ENCODE measurements at places on chromosomes 11 and 22. TPM values are rescaled to one million over a fixed set of nuclear protein-coding genes. Genes with fewer than 3 reads are reported as not detected.

C22orf31 gene
- not detected for total RNA-seq

DNA sequence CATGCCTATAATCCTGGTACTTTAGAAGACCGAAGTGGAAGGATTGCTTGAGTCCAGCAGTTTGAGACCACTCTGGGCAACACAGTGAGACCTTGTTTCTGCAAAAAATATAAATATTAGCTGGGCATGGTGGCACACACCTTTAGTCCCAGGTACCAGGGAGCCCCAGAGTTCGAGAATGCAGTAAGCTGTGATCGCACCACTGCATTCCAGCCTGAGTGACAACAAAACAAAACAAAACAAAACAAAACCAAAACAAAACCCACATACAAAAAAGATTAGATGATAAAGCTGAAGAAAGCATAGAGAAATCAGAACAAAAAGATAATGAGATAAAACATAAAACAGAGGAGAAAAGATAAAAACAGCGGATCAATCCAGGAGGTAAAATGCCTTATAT, 62.1 kb downstream of the TCF20 start:
- no peak for DNase-seq
- H3K4me1 ChIP-seq: peaks cover 29% of the 10 kb centered on the region
- no peak overlapping the region for H3K27ac ChIP-seq
- peaks cover 76% of the 10 kb centered on the region for H3K36me3 ChIP-seq
- no peaks in the 10 kb centered on the region for H3K27me3 ChIP-seq
- no peak overlapping the region for H3K4me3 ChIP-seq

DNA sequence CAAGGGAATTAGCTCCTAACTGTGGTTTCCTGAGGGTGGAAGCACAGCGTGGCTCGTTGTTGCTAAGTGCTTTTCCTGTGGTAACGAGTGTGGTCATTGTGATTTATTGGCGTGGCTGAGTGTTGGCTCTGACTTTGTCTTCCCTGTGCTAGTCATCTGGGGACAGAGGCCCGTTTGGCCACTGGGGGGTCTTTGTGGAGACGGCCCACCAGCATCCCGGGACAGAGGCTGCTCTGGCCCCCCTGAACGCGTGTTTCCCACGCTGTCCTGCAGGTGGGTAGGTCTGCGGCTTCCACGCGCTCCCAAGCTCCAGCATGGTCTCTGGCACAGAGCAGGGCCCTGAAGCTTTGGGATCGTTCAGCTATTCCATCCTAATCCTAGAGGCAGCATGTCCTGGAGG, 1040.0 kb downstream of the TBC1D22A start:
- no peaks in the 10 kb centered on the region for H3K36me3 ChIP-seq
- H3K4me1 ChIP-seq: no peaks in the 10 kb centered on the region
- no peak overlapping the region for H3K4me3 ChIP-seq
- DNase-seq: peak; percentile 42
- H3K27ac ChIP-seq: no peak overlapping the region
- no peaks in the 10 kb centered on the region for H3K27me3 ChIP-seq

DNA sequence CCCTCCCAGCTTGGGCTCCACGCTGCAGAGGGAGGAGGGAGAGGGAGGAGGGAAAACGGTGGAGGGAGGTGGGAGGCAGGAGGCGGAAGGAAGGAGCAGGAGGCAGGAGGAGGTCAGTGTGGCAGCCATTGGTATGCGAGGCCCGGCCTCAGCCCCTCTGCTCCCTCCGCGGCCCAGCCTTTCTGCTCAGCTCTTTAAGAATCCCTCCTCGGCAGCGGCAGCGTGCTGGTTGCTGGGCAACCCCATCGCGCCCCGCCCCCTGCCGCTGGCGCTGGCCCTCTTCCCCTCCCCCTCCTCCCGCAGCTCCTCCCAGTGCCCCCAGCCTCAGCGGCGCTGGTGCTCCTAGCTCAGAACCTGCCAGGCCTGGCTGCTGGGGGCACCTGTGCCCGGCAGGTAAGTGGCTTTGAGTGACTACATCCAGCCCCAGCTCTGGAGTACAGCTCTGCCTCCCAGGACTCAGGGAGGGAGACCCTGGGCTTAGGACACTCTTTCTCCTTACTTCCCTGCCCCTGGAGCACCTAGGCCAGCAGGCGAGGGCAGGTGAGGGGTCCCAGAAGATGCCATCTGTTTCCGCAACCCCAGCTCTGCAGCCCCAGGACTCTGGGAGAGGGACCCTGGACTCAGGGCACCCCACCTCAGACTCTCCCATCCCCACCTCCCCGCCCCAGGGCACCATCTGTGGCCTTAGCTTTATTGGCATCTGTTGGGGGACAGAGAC, 7.2 kb upstream of the FLRT1 start:
- H3K27me3 ChIP-seq: peaks cover 53% of the 10 kb centered on the region
- no peak for DNase-seq
- H3K4me1 ChIP-seq: peaks cover 28% of the 10 kb centered on the region
- H3K27ac ChIP-seq: peak overlapping the region; percentile 48
- no peaks in the 10 kb centered on the region for H3K36me3 ChIP-seq
